ENCODE measurements at places on chromosomes 11 and 22.

DNA sequence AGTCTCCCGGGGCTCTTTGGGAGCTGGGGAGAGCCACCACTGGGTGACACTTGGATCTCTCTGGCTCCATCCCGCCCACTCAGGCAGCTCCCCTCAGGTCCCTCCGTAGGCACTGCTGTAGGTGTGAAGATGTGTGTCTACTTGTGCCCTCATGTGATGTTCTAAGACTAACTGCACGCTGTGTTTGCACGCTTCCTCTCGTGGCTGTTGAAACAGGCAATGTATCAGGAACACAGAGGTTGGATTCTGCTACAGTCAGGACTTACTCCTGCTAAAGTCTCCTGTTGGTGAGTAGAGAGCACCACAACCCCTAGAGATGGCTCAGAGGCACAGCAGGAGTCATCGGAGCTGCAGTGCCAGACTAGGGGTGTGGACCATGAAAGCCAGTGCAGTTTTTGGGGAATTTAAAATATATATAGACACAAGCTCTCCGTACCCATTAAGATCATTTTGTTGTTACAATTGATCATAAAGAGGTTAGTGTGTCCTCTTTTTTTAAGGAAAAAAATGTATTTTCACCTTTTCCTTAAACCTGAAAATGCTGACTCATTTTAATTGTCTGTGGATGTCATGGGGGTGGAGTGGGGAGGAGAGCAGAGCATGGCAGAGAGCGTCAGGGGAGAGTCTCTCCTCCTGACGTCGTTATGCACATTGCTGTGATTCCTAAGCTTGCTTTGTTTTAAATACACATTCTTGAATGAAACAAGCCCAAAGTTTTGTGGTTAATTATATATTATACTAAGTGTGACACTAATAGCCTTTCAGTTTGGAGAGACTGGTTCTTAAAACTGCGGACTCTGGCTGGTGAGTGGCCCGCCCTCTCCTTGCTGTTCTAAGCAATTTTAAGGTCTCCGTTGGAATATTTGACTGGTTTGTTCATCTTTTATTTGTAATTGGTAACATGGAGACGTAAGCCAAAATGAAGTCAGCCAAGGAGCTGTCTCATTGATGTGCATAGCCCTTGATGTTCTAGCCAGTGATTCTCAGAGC lies 16.2 kb upstream of the CTTN start:
- DNase-seq = no peak

DNA sequence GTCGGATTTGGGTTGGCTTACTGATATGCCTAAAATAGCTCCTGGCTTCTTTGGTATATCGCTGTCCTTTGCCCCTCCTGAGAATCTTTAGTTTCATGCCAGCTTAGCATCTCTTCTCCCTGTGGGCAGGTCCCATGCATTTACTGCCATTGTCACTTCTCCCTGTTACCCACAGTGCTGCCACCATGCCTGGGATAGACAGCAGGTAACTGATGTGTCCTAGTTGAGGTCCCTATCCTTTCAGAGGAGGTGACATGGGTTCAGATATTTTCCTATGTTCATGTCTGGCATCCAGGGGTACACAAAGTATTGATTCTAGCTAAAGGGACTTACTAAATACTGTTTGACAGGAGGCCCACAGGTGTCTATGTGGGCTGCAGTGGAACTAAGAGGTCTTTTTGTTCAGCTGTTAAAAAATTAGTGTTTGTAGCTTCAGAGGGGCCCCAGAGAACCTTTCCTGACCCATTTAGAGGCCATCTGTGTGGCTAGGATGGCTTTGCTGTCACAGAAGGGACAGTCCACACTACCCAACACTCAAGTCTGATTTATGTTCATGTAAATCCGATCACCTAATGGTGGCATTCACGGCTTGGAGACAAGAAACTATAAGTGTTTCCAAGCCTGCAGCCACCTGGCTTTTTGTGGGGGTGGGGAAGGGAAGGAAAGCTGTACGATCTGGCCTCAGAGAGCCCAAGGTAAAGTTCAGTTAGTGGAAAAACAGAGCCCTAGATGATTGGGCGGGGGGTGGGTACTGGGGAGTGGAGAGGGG lies 8.5 kb downstream of the TIMP3 start:
- peak; percentile 21 for DNase-seq

DNA sequence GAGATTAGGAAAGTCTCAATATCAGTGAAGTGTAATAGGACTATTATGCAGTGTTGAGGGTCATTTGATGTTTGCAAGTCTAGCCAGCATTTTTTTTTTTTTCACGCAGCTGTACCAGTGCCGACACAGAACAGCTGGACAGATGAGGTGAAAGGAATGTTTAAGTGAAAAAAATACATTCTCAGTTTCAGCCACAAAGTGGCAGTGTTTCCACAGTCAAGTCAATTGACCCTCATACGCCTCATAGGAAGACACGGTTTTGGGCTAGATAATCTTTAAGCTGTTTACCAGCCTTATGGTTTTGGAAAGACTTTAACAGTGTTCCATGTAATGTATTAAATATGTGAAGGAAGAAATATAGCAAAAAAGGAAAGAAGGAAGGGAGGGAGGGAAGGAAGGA lies 349.9 kb upstream of the ANO3 start:
- peak; percentile 12 for DNase-seq

DNA sequence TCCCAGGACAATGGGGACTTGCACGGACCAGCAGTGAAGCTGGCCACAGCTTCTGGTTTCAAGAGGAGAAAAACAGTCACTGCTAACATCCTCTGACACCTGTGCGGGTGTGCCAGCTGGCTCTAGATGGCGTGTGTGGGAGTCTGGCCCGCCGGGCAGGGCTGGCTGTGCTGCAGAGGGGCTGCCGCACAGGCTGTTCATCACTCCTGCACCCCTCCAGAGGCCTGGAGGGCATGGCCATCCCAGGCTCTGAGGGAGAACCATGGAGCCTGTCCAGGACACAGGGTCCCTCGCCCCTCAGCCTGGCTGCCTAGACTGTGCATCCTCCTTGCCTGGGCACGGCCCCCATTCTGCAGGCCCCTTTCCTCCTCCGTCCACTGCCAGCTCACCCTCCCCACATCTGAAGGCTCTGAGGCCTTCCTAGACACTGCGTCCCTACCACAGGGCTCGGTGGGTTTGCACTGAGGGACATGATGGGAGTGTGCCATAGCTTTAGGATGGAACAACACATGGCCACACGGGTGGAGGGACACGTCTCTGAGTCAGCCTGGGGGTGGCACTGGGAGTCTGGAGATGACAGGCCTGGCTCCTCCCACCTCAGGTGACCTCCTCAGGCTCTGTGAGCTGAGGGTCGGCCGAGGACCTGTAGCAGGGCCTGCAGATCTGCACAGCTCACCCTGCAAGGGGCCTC lies 42.1 kb upstream of the GNB1L start:
- no peak for DNase-seq

DNA sequence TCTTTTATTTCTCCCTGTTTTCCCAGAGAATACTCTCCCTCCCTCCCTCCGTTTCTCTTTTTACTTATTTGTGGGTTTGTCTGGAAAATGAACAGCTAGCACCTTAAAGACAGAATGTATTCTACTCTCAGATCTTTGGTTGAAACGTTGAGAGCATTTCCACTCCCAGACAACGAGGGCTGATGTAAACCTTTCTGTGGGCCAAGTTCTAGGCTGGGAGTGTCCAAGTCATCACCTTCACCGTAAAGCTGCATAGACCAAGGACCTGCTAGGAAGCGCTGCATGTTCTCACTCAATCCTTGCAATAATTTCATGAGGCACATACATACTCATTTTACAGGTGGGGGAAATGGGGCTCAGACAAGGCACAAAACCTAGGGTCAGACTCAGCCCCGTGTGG lies 32.4 kb downstream of the MYH9 start:
- DNase-seq = no peak
